ENCODE measurements at places on chromosomes 3 and 15.

GRCh38 chr3:59946401-59946800, 896.6 kb upstream of the CFAP20DC start:
- DNase-seq = no peak

- no peak for DNase-seq
These were observed 117.6 kb upstream of the BFSP2 start for GRCh38 chr3:133282236-133282635.

DNA sequence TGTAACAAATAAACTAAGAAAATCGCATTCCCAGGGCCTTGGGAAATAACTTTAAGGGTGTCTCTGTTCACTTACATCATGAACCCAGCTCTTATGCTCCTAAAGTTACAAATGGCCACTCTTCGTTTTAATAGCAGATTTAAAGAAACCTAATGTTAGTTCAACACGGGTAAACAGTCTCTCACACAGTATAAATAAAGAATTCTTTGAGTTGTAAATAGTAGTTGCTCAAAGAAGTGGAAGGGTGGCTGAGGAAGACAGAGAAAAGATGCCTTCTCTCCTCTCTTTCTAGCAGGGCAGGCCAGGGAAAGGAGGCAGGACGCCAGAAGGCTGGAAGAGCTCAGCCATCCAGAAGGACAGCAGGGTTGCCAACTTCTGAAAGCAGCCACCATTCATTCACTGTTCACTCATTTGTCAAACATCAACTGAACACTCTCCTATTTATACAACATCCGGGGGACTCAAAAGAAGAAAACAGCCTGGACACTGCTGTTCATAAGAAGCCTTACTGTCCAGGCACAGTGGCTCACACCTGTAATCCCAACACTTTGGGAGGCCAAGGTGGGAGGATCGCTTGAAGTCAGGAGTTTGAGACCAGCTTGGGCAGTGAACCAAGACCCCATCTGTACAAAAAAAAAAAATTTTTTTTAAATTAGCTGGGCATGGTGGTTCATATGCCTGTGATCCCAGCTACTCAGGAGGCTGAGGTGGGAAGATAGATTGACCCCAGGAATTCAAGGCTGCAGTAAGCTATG, 47.3 kb downstream of the WWTR1 start:
- DNase-seq = no peak

DNA sequence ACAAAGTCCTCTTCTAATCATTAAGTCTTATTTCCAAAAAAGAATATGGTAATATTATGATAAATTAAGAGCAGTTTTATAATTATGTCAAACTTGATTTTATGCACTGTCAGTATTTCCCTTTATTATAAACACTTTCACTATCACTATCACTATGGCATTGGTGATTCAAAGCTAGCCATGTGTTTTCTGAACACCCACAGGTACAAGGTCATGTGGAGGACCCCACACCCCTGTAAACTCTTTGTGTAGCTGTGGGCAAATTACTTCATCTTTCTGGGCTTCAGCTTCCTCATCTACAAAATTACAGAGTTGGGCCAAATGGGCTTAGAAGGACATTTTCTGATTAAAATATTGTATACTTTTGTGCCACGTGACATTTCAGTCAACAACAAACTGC, 41.7 kb downstream of the FBXL22 start:
- no peak for DNase-seq

- no peak for DNase-seq
These were observed 604 bp upstream of the MED12L start for GRCh38 chr3:151084893-151085226.

Data from germinal center (tissue), 1 donor.